ENCODE measurements at places on chromosomes 5 and 9. TPM values are rescaled to one million over a fixed set of nuclear protein-coding genes. Genes with fewer than 3 reads are reported as not detected.

DNA sequence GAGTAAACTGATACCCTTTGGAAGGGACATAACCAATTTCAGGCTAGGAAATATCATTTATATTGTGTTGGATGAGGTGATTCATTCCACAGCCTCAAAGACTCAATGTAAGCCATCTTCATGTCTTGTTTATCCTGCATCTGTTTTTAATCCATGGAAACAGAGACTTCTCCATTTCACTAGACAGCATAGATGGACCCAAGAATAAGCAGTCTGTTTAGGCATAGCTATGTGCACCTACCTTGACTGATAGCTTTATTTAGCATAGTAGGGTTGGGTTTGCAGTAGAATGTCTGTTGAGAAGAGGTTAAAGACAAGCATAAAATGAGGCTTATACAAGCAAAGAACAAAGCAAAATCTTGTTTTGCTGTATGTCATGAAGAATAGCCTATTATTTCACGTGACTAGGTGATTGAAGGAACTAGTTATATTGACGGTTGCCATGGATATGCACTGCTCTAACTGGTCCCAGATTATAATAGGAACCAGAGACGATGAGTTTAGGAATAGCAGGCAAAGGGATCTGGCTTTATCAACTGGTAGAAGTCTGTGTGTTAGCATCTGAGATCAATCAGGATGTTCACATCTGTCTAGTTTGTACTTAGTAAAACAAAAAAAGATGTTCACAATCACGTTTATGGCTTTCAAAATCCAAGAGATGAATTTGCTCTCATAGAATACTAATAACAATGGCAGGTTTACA is 154.8 kb upstream of the KLF9 start:
- H3K36me3 ChIP-seq: no peaks in the 10 kb centered on the region
- peaks cover 25% of the 10 kb centered on the region for H3K4me1 ChIP-seq
- no peak overlapping the region for H3K4me3 ChIP-seq
- H3K27me3 ChIP-seq: peaks cover 5% of the 10 kb centered on the region

- H3K27me3 ChIP-seq: peaks cover 6% of the 10 kb centered on the region
- H3K27ac ChIP-seq: peak overlapping the region; percentile 31
- H3K4me1 ChIP-seq: peaks cover 19% of the 10 kb centered on the region
- peaks cover 7% of the 10 kb centered on the region for H3K36me3 ChIP-seq
Measured at GRCh38 chr5:150783422-150783928, 4.9 kb downstream of the SMIM3 start.

DNA sequence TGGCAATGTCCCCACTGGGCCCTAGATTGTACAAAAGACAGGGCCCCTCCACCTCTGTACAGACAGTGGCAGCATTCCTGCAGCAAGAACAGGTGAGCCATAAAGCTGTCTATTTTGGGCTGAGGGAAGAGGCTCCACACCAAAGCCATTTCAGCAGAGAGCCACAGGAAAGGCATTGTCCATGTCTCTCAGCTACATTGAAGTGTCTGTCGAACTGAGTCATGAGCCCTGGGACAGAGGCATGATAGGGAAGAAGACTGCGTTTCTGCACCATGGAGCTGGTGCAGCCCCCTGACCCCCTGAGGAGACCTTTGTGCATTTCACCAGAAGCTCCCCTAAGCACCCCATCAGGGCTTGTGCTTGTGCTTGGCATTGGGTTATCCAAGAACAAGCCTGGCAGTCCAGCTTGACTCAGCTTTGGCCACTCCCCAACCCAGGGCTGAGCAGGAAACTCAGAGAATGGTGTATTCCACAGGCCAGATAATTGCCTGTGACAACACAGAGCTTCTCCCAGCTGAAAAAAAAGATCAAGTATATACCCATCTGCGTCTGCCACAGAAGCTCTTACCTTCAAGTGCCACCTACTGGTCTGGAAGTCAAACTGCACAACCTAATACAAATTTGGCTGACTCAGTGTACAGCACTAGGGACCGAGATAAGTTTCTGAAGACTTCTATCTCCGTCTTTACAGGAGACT is 5.9 kb upstream of the FRMD3 start:
- no peak overlapping the region for H3K4me3 ChIP-seq
- no peaks in the 10 kb centered on the region for H3K4me1 ChIP-seq

GRCh38 chr9:110049699-110050450 is 158.1 kb downstream of the C9orf152 start:
- DNase-seq: peak; percentile 16
- no peak overlapping the region for H3K27ac ChIP-seq
- H3K36me3 ChIP-seq: no peaks in the 10 kb centered on the region
- H3K4me1 ChIP-seq: peaks cover 12% of the 10 kb centered on the region
- peak overlapping the region; percentile 73 for H3K4me3 ChIP-seq

GRCh38 chr5:173869316-173869715 is 18.8 kb upstream of the CPEB4 start:
- H3K27ac ChIP-seq: no peak overlapping the region
- no peak for DNase-seq
- H3K4me3 ChIP-seq: no peak overlapping the region

- no peak within 1 kb of the TSS for H3K4me3 ChIP-seq
- no peak for DNase-seq
- peaks cover 7% of the 10 kb centered on the region for H3K4me1 ChIP-seq
- H3K27ac ChIP-seq: no peak within 1 kb of the TSS
- no peaks in the 10 kb centered on the region for H3K27me3 ChIP-seq
- H3K36me3 ChIP-seq: no peaks in the 10 kb centered on the region
Measured at GRCh38 chr9:6215562-6215961, at the start of gene IL33. Gene IL33, plus strand, starts transcription at chr9:6215807. Its CDS starts 25,888 bp downstream, at chr9:6241695.

DNA sequence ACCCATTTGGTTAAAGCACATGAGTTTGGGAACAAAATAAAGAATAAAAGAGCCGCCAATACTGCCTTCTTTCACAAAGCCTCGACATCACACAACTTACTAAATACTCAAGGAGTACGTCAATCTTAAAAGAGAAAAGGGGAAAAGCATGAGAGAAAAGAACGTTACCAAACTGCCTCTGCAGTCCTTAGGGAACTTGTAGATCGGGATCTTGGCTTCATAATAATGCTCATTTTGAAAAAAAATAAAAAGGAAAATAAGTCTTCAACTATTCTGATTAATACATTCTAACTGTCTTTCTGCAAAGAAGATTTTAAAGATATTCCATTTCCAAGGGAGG is 618.4 kb downstream of the PDE4D start:
- no peak for DNase-seq
- peaks cover 11% of the 10 kb centered on the region for H3K4me1 ChIP-seq
- peaks cover 3% of the 10 kb centered on the region for H3K27me3 ChIP-seq
- peak overlapping the region; percentile 51 for H3K27ac ChIP-seq
- no peaks in the 10 kb centered on the region for H3K36me3 ChIP-seq
- H3K4me3 ChIP-seq: peak overlapping the region; percentile 71

DNA sequence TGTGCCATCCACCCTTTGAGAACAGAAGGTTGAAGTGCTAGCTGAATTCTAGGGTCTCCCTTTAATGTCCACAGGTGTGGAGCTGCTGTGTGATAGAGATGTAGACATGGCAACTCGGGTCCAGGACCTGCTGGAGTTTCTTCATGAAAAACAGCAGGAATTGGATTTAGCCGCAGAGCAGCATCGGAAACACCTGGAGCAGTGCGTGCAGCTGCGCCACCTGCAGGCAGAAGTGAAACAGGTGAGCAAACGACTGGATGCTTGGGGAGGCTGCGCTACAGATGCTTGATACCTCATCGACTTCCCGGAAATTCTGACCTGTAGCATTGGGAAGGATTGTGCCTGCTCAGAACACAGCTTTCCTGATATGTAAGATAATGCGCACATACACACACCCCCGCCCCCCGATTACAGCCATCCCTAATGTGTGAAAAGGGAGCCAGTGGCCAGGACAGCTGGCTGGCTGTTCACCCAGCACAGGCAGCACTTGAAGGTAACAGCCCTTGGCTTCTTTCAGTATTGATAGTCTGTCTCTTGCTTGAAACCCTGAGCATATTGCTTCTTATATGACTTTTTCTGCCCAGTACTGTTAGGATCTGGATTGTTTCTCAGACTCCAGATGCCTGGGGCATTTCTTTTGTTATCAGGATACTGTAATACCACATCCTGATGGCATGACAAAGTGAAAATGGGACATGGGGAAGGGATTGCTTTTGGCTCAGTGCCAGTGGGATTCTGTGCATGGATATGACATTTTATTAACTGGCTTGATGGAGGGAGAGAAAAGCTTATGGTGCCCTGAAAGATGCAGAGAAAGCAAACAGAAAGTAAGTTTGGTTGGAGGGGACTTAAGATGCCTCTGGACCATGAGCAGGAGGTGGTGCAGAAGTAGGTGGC is 216.8 kb upstream of the OTULINL start:
- H3K27ac ChIP-seq: peak overlapping the region; percentile 74
- H3K27me3 ChIP-seq: no peaks in the 10 kb centered on the region
- H3K4me1 ChIP-seq: no peaks in the 10 kb centered on the region
- peaks cover 32% of the 10 kb centered on the region for H3K36me3 ChIP-seq
- no peak overlapping the region for H3K4me3 ChIP-seq

DNA sequence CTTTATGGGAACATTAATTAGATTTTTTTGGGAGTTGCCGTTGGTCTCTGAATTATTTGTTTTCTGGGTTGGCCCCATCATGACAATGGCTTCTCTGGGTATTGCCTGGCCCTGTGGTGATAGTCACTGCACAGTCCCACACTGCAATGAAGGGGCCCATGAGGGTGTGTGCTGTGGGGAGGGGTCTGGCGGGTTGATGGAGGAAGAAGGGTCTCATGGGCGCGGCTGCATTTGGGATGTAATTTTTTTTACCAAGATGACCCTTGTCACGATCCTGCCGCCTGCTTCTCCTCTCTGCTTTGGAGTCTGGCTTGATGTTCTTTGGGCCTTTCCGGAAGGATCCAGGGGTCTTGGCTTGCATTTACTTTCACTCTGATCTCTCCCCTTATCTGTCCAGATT is 44.1 kb downstream of the WNK2 start:
- peaks cover 11% of the 10 kb centered on the region for H3K36me3 ChIP-seq
- peaks cover 34% of the 10 kb centered on the region for H3K4me1 ChIP-seq
- H3K4me3 ChIP-seq: no peak overlapping the region

- no peak for DNase-seq
- H3K27me3 ChIP-seq: no peaks in the 10 kb centered on the region
- H3K4me3 ChIP-seq: no peak overlapping the region
- no peaks in the 10 kb centered on the region for H3K36me3 ChIP-seq
- no peaks in the 10 kb centered on the region for H3K4me1 ChIP-seq
Measured at GRCh38 chr5:12647613-12648012, 743.4 kb upstream of the CTNND2 start.

DNA sequence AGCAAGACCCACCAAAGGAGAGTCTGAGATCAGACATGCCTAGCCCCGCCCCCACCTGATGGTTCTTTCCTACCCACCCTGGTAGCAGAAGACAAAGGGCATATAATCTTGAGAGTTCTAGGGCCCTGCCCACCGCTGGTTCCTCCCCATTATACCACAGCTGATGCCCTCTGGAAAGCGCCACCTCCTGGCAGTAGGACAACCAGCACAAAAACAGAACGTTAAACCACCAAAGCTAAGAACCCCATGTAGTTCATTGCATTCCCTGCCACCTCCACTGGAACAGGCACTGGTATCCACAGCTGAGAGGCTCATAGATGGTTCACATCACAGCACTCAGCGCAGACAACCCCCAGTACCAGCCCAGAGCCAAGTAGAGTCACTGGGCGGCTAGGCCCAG is 81.2 kb upstream of the TRPC7 start:
- no peaks in the 10 kb centered on the region for H3K36me3 ChIP-seq
- no peak overlapping the region for H3K27ac ChIP-seq
- H3K27me3 ChIP-seq: no peaks in the 10 kb centered on the region
- H3K4me3 ChIP-seq: no peak overlapping the region
- no peaks in the 10 kb centered on the region for H3K4me1 ChIP-seq
- DNase-seq: no peak

DNA sequence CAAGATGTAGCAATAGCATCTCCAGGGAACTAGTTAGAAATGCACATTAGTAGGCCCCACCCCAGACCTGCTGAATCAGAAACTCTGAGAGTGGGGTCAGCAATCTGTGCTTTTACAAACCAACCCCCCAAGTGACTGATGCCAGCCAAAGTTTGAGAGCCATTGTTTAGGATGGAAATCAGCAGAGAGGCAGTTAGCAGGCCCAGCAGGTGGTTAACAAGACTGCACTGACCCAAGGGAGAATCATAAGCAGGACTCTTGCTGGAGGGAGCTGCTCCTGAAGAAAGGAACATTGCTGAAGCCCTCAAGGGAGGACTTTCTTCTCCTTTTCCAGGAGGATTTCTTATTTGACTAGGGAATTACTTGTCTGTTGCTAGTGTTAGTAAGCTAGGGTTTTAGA is 74.2 kb upstream of the SLC12A2 start:
- H3K36me3 ChIP-seq: no peaks in the 10 kb centered on the region
- no peak overlapping the region for H3K27ac ChIP-seq
- DNase-seq: no peak
- no peak overlapping the region for H3K4me3 ChIP-seq

- H3K36me3 ChIP-seq: no peaks in the 10 kb centered on the region
- peaks cover 45% of the 10 kb centered on the region for H3K4me1 ChIP-seq
- no peaks in the 10 kb centered on the region for H3K27me3 ChIP-seq
- DNase-seq: no peak
- H3K27ac ChIP-seq: no peak overlapping the region
- no peak overlapping the region for H3K4me3 ChIP-seq
Measured at GRCh38 chr5:79508794-79509193, 5.1 kb downstream of the HOMER1 start.

DNA sequence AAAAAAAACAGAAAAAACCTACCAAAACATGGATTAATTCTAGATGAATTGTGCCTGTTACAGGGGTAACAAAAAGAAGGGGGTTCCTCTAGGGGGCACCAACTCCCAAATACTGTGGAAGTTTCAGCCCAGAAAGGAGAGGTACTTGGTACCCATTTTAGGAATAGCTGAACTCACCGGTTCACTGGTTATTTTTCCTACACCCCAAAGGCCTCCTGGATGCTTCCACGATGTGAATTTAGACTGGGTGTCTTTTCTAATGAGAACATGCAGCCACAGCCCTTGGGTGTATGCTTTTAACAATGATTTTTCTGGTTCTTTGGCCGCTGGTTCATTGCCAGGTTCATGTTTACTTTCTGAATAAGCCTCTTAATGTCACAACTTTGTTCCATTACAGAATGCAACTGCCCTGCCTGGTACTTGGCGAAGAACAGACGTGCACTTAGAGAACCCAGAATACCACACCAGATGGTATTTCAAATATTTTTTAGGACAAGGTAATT is 46.7 kb downstream of the GARNL3 start:
- H3K4me1 ChIP-seq: peaks cover 22% of the 10 kb centered on the region
- no peak overlapping the region for H3K27ac ChIP-seq
- DNase-seq: no peak
- no peak overlapping the region for H3K4me3 ChIP-seq
- no peaks in the 10 kb centered on the region for H3K27me3 ChIP-seq

GRCh38 chr5:167949435-167949834 is 342.0 kb upstream of the WWC1 start:
- H3K36me3 ChIP-seq: no peaks in the 10 kb centered on the region
- DNase-seq: no peak
- H3K27ac ChIP-seq: no peak overlapping the region
- peaks cover 7% of the 10 kb centered on the region for H3K27me3 ChIP-seq
- H3K4me1 ChIP-seq: peaks cover 18% of the 10 kb centered on the region

The SLC6A3 gene
- total RNA-seq: not detected

The BARHL1 gene
- not detected for total RNA-seq

The SEMA4D gene
- 65.3 TPM for total RNA-seq

The SLC45A2 gene
- total RNA-seq: 2.4 TPM

The PPP2R2B gene
- 1.8 TPM for total RNA-seq

The NIM1K gene
- 0.19 TPM for total RNA-seq
